ENCODE measurements at places on chromosomes 16 and 17.
A peak's percentile ranks its signal among the peaks of the same experiment; 100 is the strongest.

- no peak for DNase-seq
Observed at GRCh38 chr16:54657709-54658102, 273.0 kb upstream of the IRX5 start.

DNA sequence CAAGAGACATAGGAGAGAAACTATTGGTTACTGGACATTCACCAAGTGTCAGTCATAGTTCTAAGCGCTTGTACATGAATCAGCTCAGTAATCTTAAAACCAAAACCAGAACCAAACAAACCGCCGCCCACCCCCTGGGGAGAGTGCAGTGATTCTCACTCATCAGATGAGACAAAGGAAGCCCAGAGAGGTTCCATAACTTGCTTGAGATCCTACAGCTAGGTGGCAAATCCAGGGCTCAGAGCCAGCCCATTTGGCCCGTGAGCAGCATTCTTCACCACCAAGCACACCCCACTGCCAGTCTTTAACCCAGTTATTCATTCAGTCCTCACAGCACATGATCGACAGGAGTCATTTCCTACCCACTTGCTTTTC lies 37.2 kb upstream of the RGS9 start:
- peak; percentile 67 for DNase-seq

- DNase-seq = no peak
Observed at GRCh38 chr16:54286090-54286365, 559 bp downstream of the IRX3 start.

GRCh38 chr16:69890114-69890891 lies 60.8 kb upstream of the CLEC18A start:
- no peak for DNase-seq

DNA sequence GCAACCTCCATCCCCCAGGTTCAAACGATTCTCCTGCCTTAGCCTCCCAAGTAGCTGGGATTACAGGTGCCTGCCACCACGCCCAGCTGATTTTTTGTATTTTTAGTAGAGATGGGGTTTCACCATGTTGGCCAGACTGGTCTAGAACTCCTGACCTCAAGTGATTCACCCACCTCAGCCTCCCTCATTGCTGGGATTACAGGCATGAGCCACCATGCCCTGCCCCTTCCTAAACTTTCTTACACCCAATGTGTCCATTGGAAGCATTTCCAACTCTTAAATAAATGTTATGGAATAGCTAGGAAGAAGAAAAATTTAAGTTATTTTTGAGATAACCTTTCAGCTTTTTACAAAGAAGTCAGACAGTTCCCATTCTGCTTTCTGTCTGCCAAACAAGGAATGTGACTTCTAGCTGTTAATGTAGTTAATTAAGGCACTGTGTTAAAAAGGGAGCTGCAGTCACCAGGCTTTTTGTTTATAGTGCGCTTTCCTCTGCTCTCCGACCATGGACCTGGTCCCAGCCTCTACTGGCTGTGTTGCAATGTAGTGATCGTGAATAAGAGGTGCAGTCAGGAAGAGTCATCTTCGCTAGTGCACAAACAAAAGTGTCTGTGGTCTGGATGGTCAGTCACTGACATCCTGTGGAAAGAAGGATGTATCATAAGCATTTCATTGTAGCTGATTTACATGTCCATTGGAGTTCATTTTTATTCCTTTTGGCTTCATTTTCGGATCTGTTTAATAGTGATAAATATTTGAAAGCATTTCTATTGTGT lies 39.7 kb downstream of the USP10 start:
- no peak for DNase-seq

GRCh38 chr17:7436556-7437368 lies 1.5 kb downstream of the TMEM102 start:
- peak; percentile 78 for DNase-seq

DNA sequence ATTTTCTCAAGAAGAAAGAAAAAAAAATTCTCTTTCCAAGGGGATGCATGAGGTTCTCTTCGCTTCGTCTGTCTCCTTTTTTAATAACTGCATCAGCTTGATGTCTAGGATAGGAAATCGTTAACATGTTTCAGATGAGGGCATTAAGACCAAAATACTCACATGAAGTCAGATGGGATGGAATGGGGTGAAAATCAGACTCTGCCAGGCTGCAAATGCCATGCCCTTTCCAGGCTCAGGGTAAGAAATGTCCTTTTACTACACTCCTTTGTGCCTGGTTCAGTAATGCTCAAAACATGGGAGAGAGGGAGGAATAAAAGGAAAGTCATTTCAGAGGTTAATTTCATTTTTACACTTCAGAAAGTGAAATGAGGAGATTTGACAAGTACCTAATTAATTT lies 21.7 kb upstream of the ERCC4 start:
- DNase-seq = no peak

DNA sequence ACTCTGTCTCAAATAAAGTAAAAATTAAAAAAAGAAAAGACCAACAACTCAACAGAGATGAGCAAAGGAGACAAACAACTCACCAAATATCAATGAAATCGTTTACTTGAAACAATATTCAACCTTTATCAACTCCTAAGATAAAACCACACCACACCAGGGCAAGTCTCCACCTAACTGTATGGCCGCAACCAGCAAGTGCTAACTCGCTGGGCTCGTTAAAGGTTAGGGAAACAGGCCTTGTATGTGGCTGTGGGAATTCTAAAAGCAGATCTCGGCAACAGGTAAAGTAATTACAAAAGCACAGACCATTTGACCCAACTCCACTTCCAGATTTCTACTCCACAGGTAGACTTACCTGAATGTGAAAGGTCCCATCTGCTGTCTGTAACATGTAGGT lies 9.3 kb downstream of the ZCCHC14 start:
- DNase-seq = no peak

GRCh38 chr16:47865337-47865855 lies 290.4 kb downstream of the ABCC12 start:
- no peak for DNase-seq

DNA sequence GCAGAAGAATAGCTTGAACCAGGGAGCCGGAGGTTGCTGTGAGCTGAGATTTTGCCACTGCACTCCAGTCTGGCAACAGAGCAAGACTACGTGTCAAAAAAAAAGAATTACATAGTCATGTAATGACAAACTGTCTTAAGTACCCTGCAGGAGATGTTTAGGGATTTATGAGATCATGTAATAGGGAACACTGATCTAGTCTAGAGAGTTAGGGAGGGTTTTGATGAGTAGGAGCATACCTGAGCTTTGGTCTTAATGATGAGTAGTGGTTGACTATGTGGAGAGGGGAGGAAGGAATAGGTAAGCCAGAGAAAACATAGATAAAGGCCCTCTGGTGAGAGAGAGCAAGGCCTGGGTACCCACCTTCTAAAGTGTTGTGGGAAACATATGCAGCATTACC lies 30.1 kb upstream of the NF1 start:
- DNase-seq = no peak

- no peak for DNase-seq
Observed at GRCh38 chr17:73420897-73421296, 109.1 kb upstream of the CDC42EP4 start.

DNA sequence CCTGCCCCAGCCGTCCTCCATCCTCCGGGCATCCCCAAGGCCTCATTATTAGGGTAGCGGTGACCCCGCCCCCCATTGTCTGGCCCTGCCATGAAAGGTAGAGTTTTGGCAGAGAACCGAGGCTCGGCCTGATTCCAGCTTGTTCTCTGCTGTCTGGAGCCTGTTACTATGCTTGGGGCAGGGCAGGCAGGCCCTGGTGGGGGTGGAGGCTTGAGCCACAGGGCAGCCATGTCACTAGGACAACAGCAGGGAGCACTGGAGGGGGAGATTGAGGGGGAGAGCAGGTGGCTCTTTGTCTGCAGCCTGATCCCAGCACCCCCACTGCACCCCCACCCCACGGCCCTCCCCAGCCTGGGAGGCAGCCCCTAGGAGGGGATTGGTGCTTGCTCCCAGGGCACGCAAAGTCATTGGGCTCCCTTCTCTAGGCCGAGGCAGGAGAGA lies 15.4 kb downstream of the RHBDL3 start:
- no peak for DNase-seq

- DNase-seq = no peak
Observed at GRCh38 chr16:69931631-69932030, 19.5 kb upstream of the CLEC18A start.

DNA sequence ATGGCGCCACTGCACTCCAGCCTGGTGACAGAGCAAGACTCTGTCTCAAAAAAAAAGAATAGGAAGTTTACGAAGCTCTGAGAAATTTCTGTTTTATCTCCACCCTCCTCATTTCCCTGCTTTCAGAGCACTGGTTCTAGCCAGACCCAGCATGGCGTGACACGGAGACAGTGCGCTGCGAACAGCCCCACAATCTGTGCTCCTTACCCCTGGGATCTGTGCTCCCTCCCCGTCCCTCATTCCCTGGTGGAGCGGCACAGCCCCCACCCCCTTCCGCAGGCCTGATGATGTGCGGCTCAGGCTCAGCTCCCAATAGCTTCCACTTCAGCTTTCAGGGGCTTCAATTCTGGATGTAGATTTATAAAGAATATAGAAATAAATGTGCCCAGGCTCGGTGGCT lies 56.1 kb upstream of the ENDOV start:
- no peak for DNase-seq

DNA sequence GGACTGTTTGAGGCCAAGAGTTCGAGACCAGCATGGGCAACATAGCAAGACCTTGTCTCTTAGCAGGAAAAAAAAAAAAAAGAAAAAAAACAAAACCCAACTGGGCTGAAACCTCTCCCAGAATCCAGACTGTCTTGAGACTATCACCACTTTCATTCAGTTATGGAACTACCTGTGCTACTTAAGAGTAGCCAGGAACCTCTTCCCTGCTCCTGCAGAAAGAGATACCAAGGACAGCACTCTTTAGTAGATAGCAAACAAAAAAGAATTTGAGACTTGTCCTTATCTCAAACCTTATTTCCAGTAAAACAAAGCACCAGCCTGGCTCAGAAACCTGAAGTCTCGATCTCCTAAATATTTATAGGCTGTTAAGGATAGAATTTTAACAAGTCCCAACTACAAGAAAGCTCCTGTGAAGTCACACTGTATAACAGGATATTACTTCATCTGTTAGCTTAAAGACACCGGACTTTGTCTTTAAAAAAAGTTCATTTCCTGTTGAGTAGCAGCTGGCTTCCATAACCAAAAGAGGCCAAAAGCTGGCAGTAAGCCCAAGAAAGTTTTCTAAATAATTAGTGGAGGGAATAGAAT lies 5.1 kb downstream of the CDR2 start:
- no peak for DNase-seq

GRCh38 chr17:7010523-7010922 lies 1.9 kb upstream of the RNASEK start:
- DNase-seq = no peak

GRCh38 chr16:88792078-88792550 lies 7.1 kb upstream of the PIEZO1 start:
- DNase-seq = no peak

GRCh38 chr17:83050651-83051395 lies 28.6 kb upstream of the METRNL start:
- no peak for DNase-seq

GRCh38 chr17:42337442-42337841 lies 49.1 kb downstream of the STAT5A start:
- DNase-seq = peak; percentile 54

GRCh38 chr17:53896047-53896446 lies 73.3 kb downstream of the KIF2B start:
- DNase-seq = no peak

GRCh38 chr17:69048634-69049033 lies 12.1 kb downstream of the ABCA9 start:
- no peak for DNase-seq

DNA sequence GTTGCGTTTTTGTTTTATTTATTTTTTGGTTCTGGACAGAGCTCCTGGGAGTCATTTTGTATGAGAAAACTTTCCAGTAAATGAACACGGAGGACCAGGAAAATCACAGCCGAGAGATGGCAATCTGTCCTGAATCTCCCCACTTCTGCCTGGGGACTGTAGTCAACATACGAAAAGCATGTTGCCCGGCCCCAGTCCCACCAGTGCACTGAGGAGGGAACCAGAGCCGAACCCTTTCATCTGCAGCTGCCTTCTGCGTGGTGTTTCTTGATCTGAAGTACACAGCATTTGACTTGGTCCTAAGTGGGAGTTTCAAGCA lies 18.9 kb downstream of the SNX11 start:
- no peak for DNase-seq

DNA sequence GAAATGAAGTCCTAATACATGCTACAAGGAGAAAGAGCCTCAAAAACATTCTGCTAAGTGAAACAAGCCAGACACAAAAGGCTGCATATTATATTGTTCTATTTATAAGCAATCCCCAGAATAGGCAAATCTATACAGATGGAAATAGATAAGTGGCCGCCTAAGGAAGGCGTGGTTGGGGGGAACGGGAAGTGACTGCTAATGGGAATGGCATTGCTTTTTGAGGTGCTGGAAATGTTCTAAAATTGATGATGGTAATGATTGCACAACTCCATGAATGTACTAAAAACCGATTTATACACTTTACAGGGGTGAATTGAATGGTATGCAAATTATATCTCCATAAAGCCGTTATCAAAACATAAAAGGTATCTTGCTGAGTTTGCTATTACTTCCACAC lies 67.7 kb downstream of the GAS7 start:
- no peak for DNase-seq

DNA sequence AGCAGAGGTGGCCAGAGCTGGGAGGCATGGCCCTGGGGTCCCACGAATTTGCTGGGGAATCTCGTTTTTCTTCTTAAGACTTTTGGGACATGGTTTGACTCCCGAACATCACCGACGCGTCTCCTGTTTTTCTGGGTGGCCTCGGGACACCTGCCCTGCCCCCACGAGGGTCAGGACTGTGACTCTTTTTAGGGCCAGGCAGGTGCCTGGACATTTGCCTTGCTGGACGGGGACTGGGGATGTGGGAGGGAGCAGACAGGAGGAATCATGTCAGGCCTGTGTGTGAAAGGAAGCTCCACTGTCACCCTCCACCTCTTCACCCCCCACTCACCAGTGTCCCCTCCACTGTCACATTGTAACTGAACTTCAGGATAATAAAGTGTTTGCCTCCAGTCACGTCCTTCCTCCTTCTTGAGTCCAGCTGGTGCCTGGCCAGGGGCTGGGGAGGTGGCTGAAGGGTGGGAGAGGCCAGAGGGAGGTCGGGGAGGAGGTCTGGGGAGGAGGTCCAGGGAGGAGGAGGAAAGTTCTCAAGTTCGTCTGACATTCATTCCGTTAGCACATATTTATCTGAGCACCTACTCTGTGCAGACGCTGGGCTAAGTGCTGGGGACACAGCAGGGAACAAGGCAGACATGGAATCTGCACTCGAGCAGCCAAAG lies 2.3 kb downstream of the CSF3 start:
- DNase-seq = no peak

- no peak for DNase-seq
Observed at GRCh38 chr17:27634776-27635175, 3.8 kb downstream of the LGALS9 start.

All from stimulated activated CD4-positive, alpha-beta T cell treated with anti-CD3 and anti-CD28 coated beads, Interleukin-12 subunit alpha, Interleukin-12 subunit beta, amount 100 ng/mL, for 4 hours (primary cell).